NCI-H2081 (cell line): ENCODE measurements at places on chromosomes 1 and 21.

DNA sequence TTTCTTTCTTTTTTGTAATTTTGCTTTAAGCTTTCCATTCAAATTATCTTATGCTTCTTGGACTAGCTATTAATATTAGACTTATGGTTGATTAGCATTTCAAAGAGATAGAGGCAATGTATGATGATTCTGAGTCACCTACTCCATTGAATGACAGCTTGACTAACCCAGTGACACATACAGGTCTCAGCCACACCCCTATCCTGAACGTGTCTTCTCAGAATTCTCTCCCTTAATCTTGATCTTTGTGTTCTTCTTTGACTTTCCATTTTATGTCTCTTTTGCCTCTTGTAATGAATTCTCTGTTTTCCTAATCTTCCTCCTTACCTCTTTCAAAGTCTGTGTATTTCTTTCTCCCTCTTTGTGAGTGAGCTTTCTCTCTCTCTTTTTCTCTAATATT lies 241.1 kb downstream of the PDE4B start:
- DNase-seq = no peak

DNA sequence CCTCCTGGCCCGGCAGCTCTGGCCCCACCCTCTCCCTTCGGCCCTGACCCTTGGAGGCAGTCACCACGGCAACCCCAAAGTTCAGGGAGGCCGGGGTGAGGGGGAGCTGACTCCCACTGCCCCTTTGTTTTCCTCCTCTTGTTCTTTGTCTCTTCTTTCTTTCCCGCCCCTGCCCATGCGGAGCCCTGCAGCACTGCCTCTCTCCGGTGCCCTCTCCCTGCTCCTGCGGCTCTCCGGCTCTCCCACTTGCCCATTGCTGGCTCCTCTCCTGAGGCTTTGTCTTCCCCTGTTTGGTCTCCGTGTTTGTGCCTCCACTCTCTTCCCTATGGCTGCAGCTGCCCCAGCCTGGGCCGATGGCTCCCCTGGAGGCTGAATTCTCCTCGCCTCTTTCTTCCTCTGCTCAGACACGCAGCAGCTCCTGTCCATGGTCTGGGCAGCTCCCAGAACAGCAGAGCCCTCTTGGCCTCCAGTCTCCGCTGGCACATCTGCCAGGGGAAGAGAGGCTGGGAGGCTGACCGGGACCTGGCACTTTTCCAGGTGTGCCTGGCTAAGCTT lies 5.8 kb downstream of the CELSR2 start:
- DNase-seq = no peak

DNA sequence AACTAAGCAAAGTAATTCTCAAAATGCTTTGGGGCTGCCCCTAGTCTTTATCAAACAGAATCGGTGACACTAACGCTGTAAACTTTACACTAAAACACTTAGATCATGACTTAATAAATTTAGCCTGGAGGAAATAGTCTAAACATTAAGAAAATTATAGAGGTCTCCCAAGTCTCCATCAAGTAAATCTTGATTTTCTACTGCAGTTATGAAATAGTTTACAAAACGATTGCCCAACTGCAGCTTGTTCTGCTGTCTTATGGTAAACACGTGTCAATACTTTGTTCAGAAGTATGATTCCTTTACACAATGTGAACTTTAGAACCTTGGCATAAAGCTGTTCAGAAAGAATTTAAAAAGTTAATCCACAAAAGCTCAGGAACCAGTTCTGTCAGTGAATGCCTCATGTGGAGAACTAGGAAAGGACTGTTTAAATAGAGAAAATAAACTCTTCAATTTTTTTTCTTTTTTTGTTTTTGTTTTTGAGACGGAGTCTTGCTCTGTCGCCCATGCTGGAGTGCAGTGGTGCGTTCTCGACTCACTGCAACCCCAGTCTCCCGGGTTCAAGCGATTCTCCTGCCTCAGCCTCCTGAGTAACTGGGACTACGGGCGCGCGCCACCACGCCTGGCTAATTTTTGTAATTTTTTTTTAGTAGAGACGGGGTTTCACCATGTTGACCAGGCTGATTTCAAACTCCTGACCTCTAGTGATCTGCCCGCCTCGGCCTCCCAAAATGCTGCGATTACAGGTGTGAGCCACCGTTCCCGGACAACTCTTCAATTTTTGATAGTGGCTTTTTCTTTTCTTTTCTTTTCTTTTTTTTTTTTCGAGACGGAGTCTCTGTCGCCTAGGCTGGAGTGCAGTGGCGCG lies 1.6 kb downstream of the DDI2 start:
- DNase-seq = no peak

DNA sequence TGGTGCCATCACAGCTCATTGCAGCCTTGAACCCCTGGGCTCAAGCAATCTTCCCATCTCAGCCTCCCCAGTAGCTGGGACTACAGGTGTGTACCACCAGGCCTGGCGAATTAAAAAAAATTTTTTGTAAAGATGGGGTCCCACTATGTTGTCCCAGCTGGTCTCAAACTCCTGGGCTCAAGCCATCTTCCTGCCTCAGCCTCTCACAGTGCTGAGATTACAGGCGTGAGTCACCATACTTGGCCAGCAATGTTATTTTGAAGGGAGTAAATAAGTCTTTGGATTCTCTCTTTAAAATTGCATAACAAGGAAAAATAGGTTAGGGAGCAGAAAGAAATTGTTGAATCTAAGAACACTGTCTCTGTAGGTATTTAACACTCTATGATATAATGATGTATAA lies 111.3 kb downstream of the RPS6KC1 start:
- DNase-seq = no peak

DNA sequence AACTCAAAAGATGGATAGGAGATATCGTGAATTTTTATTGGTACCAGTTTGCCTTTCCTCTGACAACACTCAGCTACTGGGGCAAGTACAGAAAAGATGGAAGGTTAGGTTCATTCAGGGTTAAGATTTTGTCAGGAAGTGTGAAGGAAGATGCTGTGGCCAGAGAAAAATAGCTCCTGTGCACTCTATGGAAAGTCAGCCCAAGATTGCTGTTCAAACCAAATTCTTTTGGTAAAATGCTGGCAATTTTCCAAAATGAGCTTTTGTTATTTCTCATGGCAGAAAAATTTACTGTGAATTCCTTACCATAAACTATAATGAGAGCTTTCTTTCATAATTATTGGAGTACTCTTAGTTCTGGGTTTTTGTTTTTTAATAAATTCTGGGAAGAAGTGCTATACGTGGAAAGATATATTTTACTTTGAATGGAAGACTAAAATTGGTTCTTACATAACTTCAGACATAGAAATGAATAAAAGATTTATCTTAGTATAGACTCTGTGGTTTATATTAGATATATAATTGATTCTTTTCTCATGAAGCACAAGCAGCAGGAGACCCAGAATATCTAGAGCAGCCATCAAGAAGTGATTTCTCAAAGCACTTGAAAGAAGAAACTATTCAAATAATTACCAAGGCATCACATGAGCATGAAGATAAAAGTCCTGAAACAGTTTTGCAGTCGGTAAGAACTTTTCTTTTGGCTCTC lies 112.2 kb downstream of the USP25 start:
- DNase-seq = no peak

DNA sequence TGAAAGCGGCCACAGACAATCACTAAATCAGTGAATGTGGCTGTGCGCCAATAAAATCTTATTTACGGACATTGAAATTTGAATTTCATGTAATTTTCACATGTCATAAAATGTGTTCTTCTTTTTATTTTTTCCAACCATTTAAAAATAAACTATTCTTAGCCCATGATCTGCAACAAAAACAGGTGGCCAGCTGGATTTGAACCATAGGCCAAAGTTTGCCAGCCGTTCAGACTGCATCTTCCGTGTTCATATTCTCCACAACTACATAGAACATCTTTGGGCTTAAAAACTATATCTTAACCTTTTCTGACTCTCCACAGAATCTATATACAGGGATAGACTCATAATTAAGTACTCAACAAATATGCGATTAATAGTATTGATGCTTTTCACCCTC lies 81.2 kb upstream of the RALGPS2 start:
- DNase-seq = no peak

- no peak for DNase-seq
These were observed 140.7 kb upstream of the SPAG17 start for GRCh38 chr1:118325550-118326225.

DNA sequence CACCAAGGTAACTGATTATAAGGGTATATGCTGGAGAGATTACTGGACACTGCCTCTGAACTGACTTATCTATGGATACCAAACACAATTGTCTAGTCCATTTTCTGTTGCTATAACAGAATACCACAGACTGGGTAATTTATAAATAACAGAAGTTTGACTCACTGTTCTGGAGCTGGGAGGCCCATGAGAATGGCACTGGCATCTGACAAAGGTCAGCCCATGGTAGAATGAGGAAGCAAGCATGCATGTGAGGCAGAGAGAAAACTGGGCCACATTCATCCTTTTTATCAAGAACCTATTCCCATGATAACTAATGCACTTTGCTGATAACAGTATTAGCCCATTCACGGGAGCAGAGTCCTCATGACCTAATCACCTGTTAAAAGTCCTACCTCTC lies 37.4 kb downstream of the FCER1A start:
- DNase-seq = no peak

GRCh38 chr1:236654957-236655356 lies 31.3 kb upstream of the ACTN2 start:
- DNase-seq = no peak

DNA sequence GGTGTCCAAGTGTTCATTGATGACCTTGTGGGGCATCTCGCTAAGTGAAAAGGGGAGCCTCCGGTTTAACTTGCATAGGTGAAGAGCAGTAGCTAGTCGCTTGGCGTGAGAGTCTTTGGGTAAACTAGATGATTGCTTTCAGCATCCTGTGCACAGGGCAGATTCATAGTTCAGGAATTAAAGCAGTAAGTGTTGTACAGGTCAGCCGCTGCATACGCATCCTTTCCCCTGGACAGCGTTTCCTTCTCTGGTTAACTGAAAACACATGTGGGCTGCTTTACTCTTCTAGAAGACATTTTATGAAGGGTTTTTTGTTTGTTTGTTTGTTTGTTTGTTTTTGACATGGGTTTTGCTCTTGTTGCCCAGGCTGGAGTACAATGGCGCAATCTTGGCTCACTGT lies 12.1 kb downstream of the NDUFV3 start:
- no peak for DNase-seq

DNA sequence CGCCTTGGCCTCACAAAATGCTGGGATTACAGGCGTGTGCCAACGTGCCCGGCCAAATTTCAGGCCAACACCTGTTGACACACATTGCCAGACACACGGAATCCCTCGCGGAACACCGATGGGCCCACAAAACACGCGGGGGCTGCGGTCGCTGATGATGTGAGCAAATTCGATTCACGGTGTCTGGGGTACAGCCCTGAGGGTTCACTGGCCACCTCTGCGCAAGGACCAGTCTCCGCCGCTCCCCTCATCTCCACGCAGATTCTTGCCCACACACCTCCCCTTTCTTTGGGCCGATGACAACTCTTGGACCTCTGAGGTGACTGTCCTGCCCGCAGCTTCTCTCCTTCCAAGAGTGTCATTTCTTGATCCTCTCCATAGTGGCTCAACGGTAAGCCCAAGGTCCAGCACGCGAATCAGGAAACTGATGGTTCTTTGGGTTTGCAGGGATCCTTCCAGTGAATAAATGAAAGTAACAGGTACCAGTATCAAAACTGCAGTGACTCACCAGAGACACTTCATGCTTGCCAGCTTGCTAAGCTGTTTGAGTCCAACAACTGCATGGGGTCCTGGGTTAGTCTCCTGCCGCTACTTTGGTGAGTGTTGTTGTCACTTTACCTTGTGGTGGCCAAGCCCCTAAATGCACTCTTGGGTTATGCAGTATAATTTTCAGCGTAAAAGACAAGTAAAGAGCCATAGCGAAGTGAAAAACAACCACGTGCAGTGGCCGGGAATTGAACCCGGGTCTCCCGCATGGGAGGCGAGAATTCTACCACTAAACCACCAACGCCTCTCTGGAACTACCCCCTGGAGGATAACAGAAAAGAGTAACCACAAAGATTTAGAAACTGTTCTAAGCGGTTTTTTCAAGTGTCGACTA lies 11.0 kb upstream of the RNU1-3 start:
- DNase-seq = peak; percentile 11

DNA sequence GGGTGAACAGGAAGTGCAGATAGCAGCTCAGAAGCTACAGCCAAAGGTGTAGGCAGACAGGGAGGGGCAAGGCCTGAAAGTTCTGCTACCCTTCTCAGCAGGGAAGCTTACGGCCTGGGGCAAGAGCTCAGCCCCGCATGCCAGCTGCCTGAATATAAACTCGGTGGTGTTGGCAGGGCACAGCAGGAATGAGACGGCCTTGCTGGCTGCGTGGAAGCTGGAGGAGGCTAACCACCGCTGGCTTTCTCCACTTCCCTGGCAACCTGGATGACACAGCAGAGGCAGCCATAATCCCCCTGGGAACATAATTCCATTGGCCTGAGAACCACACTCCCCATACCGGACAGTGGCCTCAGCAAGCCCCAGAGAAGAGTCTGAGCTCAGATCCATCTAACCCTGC lies 81.9 kb upstream of the PRRC2C start:
- DNase-seq = peak; percentile 14

- DNase-seq = no peak
These were observed 8.4 kb upstream of the PRMT2 start for GRCh38 chr21:46626975-46627501.

DNA sequence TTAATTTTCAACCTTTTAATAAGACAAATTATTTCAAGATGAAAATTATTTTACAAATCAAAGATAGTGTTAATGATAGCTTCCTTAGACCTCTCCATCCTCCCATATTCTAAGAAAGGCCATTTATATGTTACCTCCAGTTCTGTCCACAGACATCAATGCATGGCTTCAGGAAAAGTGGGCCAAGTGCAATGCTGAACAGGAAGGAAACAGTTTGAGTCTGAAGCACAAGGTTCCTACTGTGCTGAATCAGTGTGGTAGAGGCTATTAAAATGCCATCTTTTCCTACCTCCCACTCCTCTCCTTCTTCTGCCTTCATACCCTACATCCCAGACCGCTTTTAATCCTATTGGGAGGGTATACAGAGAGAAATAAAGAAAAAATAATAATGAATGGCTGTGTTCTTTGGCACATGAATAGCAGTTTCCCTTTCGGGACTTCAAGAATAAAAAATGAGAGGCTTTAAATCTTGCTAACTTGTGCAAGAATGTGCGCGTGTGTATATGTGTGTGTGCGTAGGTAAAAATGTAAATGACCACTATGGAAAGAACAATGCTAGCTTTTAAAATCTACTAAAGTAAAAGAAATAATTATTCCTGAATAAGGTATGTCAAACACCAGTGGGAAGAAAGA lies 62.6 kb upstream of the C1orf105 start:
- no peak for DNase-seq

GRCh38 chr1:87300628-87301027 lies 28.1 kb upstream of the LMO4 start:
- no peak for DNase-seq

- no peak for DNase-seq
These were observed 20.1 kb downstream of the SIM2 start for GRCh38 chr21:36718951-36719501.

- no peak for DNase-seq
These were observed 54.1 kb downstream of the ETS2 start for GRCh38 chr21:38859852-38860251.

GRCh38 chr1:32933742-32934322 lies 30.8 kb downstream of the RNF19B start:
- no peak for DNase-seq

DNA sequence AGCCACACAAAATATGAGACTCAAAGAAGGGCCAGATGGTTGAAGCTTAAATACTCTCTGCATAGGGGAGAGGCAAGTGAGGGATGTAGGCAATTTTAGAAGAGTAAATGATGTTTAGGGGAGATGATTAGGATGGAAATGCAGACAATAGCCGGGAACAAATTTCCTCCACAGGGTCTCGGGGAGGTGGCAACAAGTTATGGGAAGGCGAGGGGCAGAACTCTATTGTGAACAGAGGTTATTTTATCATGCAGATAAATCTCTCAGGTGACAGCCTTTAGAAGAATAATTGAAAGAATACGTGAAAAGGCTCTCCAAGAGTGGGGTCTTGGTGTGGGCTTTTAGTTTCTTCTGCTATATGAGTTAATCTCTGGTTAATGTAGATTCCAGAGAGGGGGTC lies 166.7 kb downstream of the GALNT2 start:
- DNase-seq = no peak
